MV-4-11 (cell line): ENCODE measurements at places on chromosomes 16 and 17.

DNA sequence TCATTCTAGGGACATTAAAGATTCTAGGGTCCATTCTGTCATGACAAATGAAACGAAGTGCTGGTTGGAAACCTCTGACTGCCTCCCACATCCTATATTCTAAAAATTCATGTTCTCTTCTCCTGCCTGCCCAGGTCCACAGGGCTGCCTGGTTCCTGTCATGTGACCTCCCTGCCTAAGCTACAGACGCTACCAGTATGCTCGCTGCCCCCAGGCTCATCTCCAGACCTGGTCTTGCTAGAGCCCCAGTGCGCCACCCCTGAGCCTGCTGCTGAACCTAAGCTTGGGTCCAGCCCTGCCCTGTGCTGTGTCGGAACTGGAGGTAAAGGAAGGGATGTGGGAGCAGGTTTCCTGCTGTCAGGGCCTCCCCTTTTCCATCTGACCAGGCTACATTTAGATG, 231.6 kb upstream of the CDH5 start:
- no peak for DNase-seq

DNA sequence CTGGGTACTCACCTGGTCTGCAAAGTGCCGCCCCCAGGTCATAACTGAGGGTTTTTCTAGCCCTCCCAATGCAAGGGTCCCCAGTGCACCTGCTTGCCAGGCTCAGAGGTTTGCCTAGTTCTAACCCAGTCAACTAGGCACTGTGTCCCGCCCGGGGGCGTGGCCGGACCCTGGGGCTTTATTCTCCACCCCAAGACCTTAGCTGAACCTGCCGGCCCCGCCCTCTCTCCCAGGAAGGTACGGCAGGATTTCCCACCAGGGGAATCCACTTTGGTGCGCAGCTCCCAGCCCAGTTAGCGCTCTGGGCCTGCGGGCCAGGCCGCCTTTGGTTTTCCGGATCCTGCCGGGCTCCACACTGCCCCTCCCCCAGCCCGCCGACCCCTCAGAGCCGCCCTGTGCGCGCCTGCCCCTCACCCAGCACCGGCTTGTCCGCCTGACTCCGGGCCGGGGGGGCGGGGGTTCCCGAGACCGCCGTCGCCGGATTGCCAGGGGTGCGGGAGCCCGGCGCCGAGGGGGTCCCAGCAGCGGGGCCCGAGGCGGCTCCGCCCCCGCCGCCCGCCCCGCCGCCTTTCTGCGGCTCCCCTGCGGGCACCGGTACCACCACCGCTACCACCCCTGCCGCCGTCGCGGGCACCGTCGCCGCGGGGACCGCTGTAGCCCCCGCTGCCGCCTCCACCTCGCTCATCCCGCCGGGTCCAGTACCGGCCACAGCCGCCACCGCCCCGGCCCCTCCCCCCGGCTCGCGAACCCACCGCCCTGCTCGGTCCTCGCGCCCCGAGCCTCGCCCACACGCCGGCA, 424 bp downstream of the YBX2 start:
- DNase-seq = no peak

DNA sequence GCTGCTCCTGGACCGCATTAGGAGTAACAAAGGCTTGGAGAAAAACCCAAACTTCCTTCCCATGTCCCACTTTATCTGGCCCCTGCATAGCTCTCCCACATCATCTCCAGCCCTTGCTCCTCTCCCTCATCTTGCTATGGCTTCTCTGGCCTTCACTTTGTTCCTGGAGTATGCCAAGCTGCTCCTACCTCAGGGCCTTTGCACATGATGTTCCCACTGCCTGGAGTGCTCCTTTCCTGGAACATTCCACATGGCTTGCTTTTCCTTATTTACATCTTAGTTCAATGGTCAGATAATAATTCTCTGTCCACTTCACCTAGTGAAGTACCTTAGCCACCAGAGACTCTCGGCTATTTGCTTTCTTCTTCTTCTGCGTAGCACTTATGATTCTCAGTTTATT, 4.3 kb upstream of the KSR1 start:
- DNase-seq = no peak

- no peak for DNase-seq
These were observed 8.7 kb downstream of the GSE1 start for GRCh38 chr16:85621698-85622428.

GRCh38 chr17:44269535-44270240, 1.8 kb upstream of the SLC4A1 start:
- DNase-seq = no peak

DNA sequence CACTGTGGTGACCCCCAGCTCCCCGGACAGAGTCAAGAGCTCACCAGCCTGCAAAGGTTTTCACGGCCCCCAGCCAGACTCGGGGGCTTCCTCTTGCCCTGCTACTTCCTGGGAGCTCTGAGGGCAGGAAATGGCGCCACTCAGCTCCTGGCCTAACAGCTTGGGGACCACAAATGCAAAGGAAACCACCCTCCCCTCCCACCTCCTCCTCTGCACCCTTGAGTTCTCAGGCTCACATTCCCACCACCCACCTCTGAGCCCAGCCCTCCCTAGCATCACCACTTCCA, 375 bp upstream of the SPN start:
- peak; percentile 84 for DNase-seq

- DNase-seq = no peak
These were observed 13.1 kb downstream of the RAPGEFL1 start for GRCh38 chr17:40190197-40191021.

DNA sequence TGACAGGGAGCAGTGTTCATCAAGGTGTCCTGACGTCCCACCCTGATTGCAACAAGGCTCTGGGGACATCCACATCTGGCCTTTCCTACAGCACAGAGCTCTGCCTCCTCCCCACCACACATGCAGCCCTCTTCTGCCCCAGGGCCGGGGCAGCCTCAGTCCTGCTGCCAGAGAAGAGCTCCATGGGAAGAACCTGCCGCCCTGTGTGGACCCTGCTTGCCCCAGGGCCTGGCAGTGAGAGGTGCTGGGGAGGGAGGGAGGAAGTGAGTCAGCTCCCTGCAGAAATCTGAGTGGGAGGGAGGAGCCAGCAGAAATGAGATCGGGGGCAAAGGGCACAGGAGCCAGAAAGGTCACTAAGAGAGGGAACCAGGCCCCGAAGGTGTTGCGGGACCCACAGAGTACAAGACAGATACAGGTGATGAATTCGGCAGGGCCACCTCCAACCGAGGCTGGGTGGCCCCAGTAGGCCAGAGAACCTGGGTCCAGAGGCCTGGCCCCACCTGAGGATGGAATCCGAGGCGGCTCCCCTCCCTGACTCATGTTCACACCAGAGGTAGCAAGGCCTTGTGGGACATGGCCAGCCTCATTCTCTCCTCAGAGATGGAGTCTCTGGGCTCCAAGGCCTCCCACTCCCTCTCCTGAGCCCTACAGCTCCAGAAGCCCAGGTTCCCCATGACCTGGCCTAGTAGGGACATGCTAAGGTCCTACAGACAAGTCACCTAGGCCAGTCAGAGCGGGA, 24.8 kb downstream of the MYO18A start:
- DNase-seq = peak; percentile 57

GRCh38 chr16:55082591-55082976, 151.9 kb downstream of the IRX5 start:
- no peak for DNase-seq

DNA sequence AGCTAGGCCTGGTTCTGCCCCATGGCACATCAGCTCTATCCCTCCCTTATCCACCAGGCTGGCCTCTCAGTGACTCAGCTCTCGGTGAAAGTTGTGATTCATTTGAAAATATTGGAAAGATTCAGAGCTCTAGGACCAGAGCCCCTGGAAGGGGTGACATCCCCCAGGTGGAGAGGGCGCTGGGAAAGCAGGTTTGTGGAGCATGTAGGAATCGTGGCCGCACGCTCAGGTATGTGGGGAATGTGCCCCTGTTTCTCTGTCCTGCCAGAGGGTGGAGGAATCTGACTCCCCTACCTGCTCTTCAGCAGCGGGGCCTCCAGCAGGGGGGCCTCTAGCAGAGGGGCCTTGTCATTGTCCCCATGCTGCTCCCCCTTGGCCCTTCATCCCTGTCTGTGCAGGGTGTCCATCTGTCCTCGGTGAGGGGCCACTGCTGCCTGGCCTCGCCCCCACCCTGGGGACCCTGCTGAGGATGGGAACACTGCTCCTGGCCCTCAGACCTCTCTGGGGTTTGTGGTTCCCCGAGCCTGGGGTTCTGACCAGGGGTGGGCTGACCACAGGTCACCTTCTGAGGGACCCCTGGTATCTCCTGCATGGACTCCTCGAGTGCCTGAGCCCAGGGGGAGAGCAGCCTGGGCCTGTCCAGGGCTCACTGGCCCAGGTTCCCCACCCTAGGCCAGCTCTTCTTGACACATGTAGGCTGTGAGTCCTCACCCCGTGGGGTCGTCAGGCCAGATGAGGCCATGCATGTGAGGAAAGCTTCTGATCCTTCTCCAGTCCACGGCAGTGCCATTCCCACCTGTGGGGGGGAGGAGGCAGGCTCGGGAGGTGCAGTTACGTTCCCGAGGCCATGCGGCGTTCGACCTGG, 47.5 kb downstream of the NT5M start:
- DNase-seq = no peak

- DNase-seq = no peak
These were observed 122.4 kb downstream of the RAB11FIP4 start for GRCh38 chr17:31513731-31514427.

- DNase-seq = no peak
These were observed 13.5 kb downstream of the KNOP1 start for GRCh38 chr16:19704321-19705145.

- no peak for DNase-seq
These were observed 79.4 kb downstream of the GSG1L start for GRCh38 chr16:27984121-27984520.

GRCh38 chr16:78742501-78743283, 643.2 kb downstream of the WWOX start:
- DNase-seq = peak; percentile 83

GRCh38 chr17:34800661-34801060, 160.6 kb downstream of the CCT6B start:
- DNase-seq = no peak

GRCh38 chr16:86798247-86799041, 220.1 kb downstream of the FOXL1 start:
- no peak for DNase-seq

DNA sequence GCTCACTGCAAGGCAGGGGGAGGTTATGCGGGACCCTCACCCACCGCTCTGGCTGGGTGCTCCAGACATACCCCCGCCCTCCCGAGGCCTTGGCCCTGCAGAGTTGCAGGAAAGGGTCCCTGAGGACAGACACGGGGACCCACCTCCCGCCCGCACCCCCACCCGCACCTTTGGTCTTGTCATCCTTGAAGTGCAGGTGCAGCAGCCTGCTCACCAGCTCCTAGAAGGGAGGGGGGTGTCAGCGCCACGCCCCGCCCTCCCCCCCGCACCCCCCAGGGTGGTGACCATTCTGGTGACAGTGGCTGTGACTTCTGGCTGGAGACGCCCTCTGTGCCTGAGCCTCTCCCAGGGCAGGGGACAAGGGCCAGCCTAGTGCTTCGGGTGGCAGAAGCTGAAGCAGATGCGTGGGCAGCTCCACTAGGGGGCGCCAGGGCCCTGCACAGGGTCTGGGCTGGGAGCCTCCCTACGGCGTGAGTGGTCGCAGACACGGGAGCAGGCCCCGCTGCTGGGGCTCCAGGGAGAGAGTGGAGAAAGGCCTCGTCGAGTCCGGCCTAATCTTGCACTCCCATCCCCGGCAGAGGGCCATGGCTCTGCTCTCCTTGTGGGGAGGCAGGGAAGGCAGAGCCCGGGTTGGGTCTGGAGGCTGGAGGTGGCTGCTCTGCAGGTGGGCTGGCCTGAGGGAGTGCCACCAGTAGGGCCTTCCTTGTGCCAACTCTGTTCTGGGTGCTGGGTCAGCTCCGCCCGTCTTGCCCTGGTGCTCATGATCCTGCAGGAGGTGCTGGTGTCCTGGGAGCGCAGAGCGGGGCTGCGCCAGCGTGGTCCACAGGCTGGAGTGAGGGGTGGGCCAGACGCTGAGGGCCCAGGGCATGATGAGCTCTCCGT, 2.7 kb downstream of the CENPX start:
- peak; percentile 33 for DNase-seq

GRCh38 chr17:40986920-40987319, 2.8 kb upstream of the KRT40 start:
- DNase-seq = no peak

DNA sequence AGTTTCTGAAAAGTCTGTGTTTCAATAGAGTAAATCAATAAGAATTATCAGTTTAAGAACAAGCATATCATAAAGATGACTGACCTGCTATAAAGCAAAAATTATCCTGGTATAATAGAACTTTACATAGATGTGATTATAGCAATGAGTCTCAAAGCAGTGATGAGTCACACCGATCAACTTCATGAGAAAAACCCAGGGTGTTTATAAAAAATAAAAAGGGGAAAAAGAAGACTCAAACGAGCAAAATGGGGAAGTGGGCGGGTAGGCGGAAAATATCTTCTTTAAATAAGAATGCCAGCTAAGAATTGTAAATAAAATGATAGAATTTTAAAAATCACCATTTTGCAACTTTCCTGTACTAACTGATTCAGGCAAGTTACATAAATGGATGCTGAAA, 46.8 kb downstream of the BRIP1 start:
- peak; percentile 84 for DNase-seq

DNA sequence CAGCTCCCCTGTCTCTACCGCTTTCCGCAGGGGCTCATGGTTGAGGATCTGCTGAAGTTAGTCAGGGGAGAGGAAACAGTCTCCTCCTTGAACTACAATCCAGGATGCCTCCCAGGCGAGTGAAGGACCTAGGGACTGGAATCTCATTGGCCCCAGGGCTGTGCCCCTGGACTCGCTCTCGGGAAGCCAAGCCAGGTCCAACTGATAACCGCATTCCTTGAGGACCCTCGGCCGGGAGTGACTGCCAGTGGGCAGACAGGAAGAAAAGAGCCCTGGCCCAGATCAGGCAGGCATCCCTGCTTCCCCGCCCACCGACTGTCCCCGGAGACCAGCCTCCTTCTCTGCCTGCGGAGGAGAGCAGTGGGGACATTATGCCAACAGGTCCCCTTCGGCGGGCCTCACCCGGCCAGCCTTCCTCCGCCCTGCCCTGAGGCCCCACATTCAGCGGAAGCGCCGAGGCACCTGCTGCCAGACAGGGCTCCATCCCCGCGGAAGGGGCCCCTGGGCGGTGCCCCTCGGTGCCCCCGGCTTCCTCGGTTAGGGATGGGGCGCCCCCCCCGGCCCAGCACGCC, 776 bp downstream of the LRRC75A start:
- no peak for DNase-seq

DNA sequence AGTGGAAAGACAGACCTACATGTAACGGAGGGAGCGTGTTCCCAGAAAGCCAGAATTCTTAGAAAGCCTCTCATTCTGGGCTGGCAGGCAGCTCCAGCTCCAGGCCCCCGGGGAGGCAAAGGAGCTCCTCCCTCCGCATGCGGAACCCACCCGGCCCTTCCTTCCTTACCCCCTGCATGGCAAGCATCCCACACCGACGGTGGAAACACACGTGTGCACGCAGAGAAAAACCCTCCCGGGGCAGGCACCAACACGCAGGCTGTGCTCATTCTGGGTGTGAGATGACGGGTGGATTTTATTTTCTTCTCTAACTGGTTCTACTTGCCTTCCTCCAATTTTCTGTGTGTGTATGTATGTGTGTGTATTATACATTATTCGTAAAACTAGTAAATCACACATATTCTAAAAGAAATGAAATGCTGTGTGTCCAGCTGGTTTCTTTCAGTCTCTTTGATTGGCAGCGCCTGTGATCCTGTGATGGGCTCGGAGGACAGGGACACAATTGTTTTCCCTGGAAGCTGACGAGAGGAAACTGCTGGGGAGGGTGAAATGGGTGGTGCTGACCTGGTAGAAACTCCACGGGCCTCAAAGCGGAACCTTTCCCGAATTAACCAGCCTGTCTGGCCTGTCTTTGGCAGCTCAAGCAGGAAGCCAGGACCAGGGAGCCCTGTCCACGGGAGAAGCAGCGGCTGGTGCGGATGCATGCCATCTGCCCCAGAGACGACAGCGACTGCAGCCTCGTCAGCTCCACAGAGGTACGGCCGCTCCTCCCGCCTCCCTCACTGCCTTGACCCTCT, 22.2 kb downstream of the CARD14 start:
- no peak for DNase-seq
